ENCODE measurements at places on chromosomes 11 and 22.

DNA sequence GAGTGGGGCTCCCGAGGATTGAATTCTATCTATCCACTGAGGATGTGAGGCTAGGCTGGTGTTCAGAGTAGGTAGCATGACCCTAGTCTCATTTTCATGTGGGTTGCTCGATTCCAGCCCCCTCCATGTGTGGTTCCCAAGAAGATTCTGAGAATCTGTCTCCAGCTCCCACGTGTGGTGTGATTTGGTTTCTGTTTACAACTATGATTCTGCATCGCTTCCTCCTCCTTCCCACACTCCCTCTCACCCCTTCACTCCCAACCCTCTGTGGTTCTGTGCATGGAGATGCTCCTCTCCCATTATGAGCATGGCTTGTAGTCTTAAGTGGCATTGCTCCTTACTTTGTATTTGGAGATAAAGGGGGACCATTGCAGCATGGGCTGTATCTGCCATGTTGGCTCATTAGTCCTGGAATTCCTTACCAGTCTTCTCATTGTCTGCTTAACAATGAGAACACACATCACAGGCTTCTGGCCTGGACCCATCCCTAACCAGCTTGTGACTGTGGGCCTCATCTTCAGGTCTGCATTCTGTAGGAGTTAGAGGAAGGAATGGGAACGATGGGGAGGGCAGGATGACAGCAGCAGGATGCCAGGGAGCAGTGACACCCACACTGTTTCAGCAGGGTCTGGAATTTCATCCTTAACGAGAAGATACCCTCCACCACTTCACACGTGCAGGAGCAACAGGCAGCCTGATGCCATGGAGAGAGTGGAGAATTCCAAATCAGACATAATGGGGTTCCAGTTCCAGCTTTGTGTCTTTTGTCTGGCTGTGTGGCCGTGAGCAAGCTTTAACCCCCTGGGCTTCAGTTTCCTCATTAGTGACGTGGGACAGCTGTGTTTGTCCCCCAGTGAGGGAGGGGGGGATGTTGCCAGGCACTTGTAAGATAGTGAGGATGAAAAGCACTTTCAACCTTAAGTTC, 86.0 kb downstream of the CCDC81 start:
- no peak for DNase-seq

DNA sequence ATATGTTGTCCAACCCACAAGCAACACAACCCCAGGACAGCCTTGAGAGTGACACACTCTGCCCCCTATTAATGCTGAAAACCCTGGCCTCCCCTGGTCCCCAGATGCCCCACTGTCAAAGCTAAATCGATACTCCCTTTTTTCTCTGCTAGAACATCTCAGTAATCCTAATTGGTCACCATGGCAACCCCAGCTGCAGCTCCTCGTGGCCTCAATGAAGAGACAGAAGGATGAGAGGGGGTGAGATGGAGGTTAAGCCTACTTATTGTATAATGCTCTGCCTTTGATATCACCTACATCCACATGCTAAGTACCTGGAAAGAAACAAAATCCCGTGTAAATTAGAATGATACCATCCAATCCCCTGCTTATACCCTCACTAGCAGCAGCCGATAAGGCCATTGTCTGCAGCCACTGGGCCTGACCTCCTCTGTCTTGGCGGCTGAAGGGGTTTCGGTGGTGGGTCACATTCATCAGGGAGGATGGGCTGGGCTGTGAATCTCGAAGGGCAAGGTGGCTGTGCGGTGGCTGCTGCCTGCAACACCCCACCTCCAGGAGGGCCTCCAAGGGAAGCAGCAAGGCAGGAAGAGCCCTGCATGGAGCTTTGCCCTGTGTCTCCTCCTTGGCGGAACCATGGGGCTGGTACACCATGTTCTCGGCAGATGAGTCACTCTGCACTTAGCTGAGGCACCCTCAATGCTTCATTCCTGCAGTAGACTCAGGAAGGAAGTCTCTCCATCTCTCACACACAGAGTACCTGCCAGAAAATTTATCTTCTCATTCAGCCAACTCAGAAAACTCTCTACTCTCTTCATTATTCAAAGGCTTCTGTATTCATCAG, 399.5 kb downstream of the BUD13 start:
- no peak for DNase-seq

DNA sequence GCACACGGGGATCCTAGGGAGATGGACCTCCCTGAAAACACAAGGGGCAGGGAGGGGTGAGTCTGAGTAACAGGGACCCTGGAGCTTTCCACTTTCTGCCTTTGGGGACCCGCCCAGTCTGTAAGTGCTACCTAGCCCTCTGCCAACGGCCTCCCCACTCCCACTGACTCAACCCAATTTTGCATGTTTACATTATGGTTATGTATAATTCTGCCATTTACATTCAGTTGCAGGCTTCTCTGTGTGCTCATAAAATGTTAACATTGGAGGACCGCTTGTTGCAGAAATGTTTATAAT, 105.8 kb downstream of the DSCAML1 start:
- no peak for DNase-seq

DNA sequence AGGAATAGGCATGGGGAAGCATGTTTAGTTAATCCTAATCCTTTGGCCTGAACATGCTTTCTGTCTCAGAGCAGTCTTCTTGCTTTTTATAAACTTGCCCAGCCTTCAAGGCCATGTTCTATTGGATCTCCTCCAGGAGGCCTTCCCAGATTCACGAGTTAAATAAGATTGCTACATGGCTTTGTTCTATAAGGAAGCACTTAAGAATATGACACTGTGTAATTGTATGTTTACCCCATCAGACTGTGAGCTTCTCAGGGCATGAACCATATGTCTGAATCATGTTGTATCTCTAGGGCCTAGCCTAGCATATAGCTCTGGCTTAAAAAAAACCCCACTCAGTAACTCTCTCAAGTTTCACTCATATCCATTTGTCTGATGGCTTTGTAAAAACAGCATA, 26.4 kb upstream of the UCP3 start:
- no peak for DNase-seq

DNA sequence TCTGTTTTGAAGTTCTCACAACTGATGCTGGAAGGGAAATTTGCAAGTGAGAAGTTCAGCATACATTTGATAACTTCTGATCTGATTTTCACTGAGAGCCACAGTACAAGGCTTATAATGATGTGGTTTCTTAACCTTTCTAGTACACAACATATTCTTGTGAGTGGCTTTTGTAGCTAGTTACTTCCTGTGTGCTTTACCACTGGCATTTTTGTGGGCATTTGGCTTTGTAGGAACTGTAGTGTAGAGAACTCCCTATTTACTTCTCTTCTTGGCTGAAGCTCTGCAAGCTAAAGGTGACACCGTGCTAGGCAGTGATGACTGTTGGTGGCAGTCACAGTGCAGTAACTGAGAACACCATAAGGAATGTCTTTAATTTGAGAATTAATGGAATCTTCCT, 14.9 kb downstream of the USP47 start:
- no peak for DNase-seq

- DNase-seq, result no peak
Observed at GRCh38 chr11:44729713-44730112, 3.0 kb downstream of the TSPAN18 start.

GRCh38 chr11:62669420-62670161, 1.9 kb upstream of the UQCC3 start:
- DNase-seq, result no peak

- DNase-seq, result no peak
Observed at GRCh38 chr11:131770801-131771200, 400.4 kb downstream of the NTM start.

- DNase-seq, result no peak
Observed at GRCh38 chr11:128318856-128319474, 268.4 kb downstream of the ETS1 start.

GRCh38 chr11:102191832-102192231, 81.6 kb downstream of the YAP1 start:
- DNase-seq, result no peak

DNA sequence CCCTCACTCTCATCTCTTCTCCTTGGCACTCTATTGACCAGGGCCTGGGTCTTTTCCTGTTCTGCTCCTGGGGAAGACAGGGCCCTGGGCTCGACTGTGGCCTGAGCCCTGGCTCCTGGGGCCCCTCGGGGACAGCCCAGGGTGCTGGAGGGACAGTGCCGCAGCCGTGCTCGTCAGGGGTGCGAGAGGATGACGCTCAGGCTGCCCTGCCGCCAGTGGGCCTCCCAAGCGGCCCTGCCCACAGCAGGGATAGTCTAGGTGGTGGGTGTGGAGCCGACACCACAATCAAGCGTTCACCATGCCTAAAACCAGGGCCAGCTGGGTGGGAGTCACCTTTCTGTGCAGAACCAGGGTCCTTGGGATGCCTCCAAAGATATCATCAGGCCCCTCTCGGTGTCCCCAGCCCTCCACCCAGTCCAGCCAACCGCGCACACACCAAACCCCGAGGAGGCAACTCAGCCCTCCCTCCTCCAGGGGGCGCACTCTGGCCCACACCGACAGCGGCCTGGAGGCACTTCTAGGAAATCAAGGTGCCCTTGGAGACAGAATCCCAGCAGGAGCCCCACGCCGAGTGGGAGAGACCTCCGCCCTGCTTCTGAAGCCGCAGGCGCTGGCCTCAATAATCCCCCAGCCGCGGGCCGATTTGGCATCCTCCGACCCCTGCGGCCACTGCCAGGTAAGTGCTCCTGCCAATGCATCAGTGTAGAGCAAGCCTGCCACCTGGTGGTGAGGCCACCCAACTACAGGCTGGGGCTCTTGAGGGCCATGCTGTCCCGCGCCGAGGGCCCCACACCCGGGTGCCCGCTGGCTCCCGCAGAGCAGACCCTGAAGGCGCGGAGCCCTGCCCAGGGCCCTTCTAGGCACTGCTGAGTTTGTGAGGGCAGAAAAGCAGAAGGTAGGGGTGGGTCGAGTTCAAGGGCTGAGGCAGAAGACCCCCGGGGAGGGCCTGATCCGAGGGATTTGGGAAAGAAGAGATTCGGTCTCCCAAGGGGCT, 496.4 kb downstream of the BUD13 start:
- peak; percentile 87 for DNase-seq

GRCh38 chr22:38240734-38241252, 32.0 kb downstream of the TMEM184B start:
- no peak for DNase-seq

GRCh38 chr11:67320691-67321090, 17.4 kb downstream of the SSH3 start:
- DNase-seq, result no peak

DNA sequence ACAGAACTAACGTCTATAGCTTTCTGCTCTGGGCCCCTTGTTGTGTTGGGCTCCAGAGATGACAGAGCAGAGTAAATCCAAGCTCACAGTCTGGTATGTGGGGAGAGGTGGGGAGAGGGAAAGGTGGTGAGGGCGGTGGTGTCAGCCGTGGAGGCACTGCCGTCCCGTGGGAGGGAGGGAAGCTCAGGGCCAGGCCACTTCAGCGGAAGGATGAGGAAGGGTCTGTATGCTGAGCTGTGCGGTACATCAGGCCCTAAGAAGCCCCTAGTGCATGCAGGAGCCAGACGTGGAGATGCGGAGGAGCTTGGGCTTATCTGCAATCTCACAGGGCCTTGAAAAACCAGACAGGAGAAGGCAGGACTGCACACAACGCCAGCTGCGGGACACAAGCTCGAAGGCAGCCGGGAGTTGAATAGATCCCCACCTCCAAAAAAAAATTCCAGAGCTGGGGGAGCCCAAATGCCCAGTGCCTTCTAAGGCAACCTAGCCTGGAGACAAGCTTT, 1.5 kb downstream of the KRTAP5-5 start:
- no peak for DNase-seq

DNA sequence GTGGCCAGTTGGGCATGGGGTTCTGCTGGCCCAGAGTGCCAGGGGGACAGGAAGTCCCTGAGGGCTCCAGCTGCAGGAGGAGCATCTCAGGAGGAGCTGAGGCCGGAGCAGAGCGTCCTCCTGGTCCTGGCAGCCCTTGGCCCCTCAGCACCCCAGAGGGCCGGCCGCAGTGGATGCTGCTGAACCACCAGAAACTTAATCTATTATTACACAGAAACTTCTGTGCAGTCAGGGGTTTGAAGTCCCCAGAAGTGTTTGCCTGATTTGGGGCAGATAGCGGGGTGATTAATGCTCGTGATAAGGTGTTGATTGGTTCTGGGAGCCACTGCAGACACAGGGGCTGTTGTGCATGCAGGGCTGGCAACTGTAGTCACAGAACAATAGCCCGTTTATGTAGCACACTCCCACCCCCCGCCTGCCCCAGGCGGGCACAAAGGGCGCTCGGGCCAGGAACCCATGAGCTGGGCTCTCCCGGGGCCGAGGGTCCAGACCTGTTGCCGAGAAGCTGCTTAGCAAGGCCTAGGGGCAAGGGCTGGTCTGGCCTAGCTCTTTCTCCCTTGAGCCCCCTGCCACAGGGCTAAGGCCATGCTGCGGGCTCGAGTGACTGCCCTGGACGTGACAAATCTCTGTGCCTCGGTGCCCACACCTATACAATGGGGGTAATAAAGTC, 29.0 kb upstream of the KCNQ1OT1 start:
- DNase-seq, result no peak

GRCh38 chr11:39806652-39807051, 1652.8 kb downstream of the LRRC4C start:
- DNase-seq, result no peak

GRCh38 chr22:47736186-47737034, 974.0 kb downstream of the TBC1D22A start:
- DNase-seq, result no peak

GRCh38 chr11:116162886-116163230, 609.9 kb downstream of the BUD13 start:
- no peak for DNase-seq

- DNase-seq, result no peak
Observed at GRCh38 chr11:115287266-115287665, 216.9 kb downstream of the CADM1 start.

DNA sequence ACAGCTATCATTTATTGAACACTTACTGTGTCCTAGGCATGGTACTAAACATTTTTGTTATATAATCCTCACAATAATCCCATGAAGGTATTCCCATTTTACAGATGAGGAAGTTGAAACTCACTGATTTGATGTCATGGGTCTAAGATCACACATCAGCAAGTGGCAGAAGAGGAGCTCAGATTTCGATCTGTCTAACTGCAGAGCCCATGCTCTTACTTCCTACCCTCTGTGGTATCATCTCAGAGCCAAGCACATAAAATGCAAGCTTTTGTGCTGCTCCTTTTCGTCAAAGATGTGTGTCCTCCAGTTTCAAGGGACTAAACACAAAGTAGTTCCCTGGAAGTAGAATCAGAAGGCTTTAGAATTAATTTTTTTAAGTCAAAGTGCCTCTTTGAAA, 71.1 kb downstream of the ARFGAP2 start:
- no peak for DNase-seq

- DNase-seq, result no peak
Observed at GRCh38 chr22:23834793-23835483, 3.9 kb downstream of the DERL3 start.

DNA sequence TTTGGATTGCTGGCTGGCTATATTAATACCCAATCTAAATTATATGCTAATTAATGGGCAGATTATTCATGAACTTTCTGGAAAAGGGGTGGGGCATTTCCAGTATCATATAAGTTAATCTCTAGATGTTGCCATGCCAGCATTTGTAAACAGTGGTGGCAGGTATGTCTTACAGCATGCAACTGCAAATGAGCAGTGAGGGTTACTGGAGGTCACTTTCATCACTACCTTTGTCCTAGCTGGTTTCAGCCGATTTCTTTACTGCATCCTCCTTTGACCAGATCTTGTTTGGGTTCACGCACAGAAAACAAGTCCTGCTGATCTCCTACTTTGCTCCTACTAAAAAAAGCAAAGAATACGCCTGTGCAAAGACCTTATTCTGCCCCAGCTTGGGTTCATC, 89.1 kb upstream of the USP47 start:
- no peak for DNase-seq

- DNase-seq, result no peak
Observed at GRCh38 chr11:125625225-125625629, 264 bp downstream of the CHEK1 start.

- DNase-seq, result no peak
Observed at GRCh38 chr11:17473071-17473744, 3.4 kb downstream of the ABCC8 start.

All from upper lobe of left lung (tissue), 6 donors.